ENCODE measurements at places on chromosomes 5 and 9.
A peak's percentile ranks its signal among the peaks of the same experiment; 100 is the strongest.

DNA sequence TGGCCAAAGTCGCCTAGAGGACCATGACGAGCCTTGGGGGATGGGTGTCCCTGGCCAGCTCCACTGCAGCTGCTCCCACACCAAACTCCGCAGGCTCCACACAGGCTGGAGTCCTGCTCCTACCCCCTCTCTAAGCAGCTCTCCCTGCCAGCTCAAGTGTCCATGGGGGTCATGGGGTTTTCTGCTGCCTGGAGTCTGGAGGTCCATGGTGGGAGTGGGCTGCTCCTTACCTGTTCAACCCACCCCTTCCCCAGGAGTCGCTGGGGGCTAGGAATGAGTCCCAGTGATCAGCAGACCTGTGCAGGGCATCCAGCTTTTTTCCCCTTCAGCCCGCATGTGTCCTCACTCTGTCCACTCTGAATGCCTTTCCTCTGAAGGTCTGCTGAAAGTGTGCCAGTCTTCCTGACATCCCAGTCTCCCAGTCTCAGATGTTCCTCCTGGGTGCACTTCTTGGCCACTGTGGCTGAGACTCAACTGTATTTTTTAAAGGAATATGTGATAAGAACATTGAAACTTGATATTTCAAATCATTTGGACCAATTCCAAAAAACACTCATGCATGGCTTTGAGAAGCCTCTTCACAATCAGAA lies 261.3 kb upstream of the ANKH start:
- DNase-seq = no peak

GRCh38 chr9:33111631-33112030 lies 35.2 kb upstream of the SMU1 start:
- DNase-seq = no peak

GRCh38 chr5:83839256-83839655 lies 118.6 kb upstream of the HAPLN1 start:
- no peak for DNase-seq

- no peak for DNase-seq
Observed at GRCh38 chr9:112548836-112549595, 62.4 kb downstream of the KIAA1958 start.

DNA sequence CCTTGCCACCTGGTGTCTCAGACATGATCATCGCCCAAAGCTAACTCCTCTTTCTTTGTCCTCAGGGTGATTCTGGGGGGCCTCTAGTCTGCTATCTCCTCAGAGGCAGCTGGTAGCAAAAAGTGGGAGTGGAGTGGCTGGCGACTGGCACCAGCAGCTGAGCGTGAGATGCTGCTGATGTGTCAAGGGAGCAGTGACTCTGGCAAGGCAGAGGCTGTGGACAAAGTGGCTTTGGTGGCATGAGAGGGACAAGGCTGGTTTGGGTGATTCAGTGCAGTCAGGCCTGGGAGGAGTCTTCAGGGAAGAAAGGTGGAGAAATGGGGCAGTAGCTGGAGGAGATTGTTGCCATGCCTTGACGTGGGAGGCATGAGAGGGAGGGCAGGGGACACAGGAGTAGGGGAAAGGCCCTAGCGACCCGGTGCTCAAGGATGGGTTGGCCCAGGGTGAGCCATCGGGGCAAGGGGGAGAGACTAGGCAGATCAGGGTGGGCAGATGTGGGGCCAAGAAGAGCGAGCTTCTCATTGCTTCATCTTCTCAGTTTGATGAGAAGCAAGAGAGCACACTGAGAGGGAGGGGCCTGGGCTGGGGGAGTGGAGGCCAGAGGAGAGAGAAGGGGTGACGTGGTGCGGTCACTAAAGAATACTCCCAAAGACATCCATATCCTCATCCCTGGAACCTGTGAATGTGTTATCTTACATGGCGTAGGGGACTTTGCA lies 64.2 kb upstream of the SPTLC1 start:
- no peak for DNase-seq

DNA sequence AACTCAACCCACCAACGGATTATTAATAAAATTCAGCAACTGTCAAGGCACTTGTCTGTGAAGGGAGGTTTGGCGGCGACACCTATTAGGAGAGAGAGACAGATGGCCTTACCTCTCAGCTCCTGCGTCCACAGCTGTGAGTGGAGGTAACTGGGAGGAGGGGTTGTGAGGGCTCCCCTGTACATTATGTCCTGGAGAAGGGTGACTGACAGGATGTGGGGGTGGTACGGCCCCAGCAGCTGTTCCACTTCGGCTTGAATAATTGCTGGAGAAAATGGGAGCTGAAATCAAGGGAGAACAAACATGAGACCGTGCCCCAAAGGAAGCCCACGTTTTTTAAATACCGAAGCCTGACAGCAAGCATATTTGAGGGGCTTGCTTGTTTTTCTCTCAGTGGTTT lies 353.5 kb upstream of the RFX3 start:
- no peak for DNase-seq

DNA sequence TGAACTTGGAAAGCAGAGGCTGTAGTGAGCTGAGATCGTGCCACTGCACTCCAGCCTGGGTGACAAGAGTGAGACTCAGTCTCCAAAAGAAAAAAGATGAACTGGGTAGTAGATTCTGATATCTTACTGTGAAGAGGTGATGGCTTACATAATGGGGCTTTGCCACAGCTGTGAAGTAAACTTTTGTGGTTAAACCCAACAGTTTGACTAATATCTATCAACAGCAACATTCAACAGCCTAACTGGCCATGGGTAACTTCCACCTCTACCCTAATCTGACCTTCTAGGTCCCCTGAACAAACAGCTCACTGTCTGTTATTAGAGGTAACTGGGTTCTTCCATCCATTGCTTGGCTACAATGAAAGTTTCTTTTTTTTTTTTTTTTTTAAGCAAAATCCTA lies 52.1 kb downstream of the TLE1 start:
- DNase-seq = no peak

GRCh38 chr5:151896031-151896691 lies 28.5 kb downstream of the GLRA1 start:
- DNase-seq = no peak

- no peak for DNase-seq
Observed at GRCh38 chr9:106701611-106702010, 161.4 kb upstream of the ZNF462 start.

GRCh38 chr5:124628721-124629596 lies 117.5 kb downstream of the ZNF608 start:
- DNase-seq = peak; percentile 66

- no peak for DNase-seq
Observed at GRCh38 chr9:90419221-90419851, 223.3 kb downstream of the DIRAS2 start.

GRCh38 chr9:129401623-129402370 lies 219.1 kb downstream of the C9orf50 start:
- DNase-seq = peak; percentile 76

- DNase-seq = no peak
Observed at GRCh38 chr9:125969868-125970267, 222.7 kb downstream of the PBX3 start.

Measured in Kasumi-1 (cell line).